Foreskin fibroblast (primary cell): ENCODE measurements at places on chromosomes 3 and 15.

- DNase-seq: no peak
These were observed 13.4 kb upstream of the TBC1D5 start for GRCh38 chr3:17755836-17756235.

DNA sequence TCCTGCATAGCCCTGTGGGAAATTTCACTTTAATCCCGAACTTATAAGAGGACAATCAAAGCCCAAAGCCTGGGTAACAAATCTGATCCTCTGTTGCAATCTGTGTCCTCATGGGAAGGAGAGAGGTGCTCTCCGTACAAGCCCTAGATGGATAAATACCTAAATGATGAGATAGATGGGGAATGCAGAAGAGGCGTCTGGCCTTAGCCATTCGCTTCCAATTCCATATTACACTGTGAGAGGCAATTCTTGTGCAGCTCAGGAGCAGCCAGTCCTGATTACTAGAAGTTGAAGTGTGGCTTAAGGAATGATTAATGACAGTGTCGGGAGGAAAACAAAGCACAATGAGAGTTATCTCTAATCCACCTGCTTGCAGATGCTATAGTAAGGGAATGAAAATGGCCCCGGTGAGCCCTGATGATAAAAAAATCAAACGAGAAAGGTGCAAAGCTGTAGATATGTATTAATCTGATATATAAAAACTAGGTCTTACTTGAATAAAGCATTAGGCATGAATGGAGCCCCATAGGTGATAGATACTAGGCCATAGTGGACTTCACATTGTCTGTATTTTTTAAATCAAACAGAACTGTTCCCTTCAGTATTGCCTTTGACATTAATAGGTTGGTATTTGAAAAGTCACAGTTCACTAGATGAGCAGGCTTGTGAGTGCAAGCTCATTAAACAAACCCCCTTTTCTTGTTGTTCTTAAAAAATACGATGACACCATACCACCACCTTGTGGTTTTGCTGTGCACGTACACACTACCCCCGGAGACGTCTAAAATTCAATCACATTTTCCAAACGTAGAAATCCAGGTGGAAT lies 54.2 kb upstream of the TMCO5A start:
- DNase-seq: peak; percentile 80

DNA sequence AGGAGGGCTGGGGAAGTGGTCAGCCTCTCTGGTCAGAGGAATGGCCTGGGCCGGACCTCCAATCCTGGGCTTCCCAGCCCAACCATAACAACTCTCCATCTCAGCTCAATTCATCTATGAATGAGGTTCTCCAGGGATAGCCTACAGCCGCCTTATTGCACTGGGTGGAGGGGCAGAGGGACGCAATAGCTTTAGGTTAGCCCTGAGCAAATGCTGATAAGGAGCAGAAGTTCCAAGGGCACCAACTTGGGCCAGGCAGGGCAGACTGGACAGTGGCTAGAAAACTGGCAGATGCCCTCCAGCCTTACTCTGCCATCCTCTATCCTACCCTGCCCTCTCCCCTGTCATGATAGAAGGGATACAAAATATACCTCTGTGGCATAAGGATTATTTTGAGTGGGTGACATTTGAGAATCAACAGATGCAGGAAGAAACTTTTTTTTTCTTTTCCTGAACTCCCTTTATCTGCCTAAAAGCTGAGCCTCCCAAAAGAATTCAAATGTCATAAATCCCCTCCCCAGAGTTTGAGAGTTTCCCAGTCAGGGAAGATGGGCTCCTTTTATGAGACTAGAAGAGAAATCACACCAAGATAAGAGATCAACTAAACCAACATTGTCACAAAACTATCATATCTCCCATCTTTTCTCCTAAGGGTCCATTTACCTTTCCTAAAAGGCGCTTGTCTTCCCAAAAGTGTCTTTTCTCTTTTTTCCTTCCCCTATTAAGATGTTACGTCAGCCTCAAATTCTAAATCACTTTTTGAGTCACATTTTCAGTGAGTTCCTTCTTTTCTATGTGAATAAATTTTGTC lies 40.4 kb upstream of the C15orf39 start:
- no peak for DNase-seq

DNA sequence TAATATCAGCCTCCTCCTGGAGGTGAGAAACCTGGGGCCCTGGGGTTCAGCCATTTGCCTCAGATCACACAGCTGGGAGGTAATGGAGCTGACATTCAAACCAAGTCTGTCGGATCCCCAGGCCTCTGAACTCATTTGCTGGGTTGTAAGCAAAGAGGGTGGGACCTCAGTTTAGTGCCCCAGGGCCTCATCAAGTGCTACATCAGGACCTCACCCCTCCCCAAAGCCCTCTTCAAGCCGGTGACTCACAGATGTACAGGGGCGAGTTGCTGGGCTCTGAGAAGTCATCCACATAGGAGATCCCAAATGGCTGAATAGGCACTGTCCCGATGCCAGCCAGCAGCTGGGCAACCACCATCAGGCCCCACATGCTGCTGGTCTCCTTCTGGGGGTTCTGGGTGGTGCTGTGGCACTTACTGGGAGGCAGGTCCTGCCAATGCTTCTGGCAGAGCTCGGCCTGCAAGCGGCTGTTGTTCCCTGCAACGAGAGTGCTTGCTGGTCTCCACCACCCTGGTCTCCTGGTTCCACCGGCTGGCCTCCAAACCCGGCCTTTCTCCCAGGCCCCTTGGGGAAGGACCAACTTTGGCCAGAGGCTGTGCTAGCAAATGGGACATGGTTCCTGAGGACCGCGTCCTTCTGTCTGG lies 59.2 kb upstream of the RAB6B start:
- DNase-seq: no peak

DNA sequence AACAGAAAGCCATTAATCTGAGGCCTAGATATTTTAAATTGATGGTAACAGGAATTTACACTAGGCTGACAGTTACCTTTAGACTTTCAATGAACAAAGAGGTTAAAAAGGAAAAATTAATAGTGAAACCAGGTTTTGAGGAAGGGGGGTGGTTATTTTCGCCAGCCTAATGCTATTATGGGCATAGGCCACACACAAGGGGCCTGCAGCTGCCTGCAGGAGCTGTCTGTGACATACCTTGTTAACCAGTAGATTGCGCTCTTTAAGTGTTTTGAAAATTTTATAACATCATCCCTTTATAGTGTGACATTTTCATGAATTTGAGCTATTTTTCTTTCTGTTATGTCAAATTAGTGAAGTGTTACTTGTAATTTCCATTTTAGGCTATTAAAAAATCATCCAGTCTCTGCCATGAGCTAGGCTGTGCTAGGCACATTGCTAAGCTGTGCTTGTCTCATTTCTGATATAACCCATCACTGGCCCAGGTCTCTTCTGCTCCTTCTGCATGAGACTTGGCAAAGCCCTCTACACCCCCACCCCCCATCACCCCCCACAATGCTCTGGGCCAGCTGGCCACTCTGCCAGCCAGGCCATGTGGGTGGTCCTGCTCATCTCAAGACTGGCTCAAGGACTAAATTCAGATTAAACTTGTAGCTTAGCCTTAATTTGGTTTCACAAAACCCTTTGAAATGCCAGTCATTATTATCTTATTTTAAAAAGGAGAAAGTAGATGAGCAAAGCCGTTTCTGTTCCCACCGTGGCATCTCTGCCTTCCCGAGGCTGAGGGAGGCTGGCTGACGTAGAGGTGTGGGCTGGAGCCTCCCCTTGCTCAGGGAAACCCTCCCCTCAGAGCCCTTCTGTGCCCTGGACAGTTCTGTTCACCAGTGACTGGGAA lies 48.4 kb upstream of the SEC22A start:
- DNase-seq: no peak

- no peak for DNase-seq
These were observed 300.1 kb downstream of the ROBO1 start for GRCh38 chr3:79467721-79468120.

DNA sequence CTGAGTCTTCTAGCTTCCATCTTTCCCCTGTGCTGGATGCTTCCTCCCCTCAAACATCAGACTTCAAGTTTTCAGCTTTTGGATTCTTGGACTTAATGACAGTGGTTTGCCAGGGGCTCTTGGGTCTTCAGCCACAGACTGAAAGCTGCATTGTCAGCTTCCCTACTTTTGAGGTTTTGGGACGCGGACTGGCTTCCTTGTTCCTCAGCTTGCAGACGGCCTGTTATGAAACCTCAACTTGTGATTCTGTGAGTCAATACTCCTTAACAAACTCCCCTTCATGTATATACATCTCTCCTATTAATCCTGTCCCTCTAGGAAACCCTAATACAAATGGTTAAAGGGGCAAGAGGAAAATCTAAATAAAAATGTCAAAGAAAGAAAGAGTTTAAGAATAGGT lies 100.1 kb downstream of the ABI3BP start:
- DNase-seq: no peak

GRCh38 chr3:157129803-157130466 lies 30.0 kb downstream of the CCNL1 start:
- no peak for DNase-seq
